ENCODE measurements at places on chromosomes 3 and 15. TPM values are rescaled to one million over a fixed set of nuclear protein-coding genes. Genes with fewer than 3 reads are reported as not detected.

Gene HESX1
- 0.48 TPM for total RNA-seq

Gene ATP8B4
- 28.3 TPM for total RNA-seq

DNA sequence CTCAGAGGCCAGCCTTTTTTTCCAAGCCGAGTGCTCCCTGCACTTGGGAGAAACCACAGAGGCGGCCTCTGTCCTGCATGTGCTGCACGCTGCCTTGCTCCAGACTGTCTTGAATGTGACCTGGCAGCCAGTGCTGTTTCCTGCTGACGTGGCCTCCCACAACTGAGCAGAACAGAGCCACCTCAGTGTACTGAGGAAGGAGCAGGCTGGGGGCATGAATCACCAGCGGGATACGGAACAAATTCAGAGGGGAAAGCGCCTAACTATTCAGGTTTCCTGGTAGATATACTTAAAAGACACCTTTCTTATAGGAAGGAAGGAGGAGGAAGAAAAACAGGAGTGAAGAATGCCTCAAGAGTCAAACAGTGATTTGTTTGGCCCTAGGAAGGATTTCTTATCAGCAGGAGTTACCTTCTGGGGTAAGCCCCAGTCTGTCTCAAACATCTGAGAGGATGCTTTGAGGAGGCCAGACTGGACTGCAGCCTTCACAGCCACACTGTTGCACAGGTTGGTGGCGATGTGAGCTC is 114.0 kb downstream of the FNDC3B start:
- H3K4me3 ChIP-seq, result peak overlapping the region; percentile 6
- H3K27me3 ChIP-seq, result no peaks in the 10 kb centered on the region
- peaks cover 13% of the 10 kb centered on the region for H3K4me1 ChIP-seq
- peak overlapping the region; percentile 91 for H3K27ac ChIP-seq
- H3K36me3 ChIP-seq, result no peaks in the 10 kb centered on the region

GRCh38 chr3:130897316-130897715 is 3.4 kb downstream of the ATP2C1 start:
- peaks cover 9% of the 10 kb centered on the region for H3K4me1 ChIP-seq
- no peak overlapping the region for H3K4me3 ChIP-seq
- no peak for DNase-seq

GRCh38 chr15:72939514-72940228 is 112.6 kb upstream of the NEO1 start:
- H3K27me3 ChIP-seq, result no peaks in the 10 kb centered on the region
- DNase-seq, result no peak
- H3K4me3 ChIP-seq, result no peak overlapping the region
- no peaks in the 10 kb centered on the region for H3K4me1 ChIP-seq

Gene SLC28A2
- total RNA-seq, result not detected

Gene PLCH1
- not detected for total RNA-seq

DNA sequence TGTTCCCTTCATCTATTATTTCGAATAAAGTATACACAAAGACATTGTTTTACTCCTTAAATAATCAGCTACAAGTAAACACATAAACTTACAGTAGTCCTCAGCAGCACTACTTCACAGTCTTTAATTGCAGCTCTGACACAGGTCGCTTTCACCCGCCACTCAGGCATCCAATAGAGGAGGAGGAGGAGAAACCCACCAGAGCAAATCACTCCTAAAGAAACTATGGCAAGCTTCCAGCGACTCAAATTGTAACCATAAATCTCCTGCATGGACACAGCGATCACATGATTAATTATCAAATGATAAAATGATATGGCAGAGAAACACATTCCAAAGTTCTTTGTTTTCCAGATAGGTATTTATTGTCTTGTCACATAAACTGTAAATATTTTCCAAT is 26.2 kb downstream of the ATP13A3 start:
- H3K27ac ChIP-seq, result no peak overlapping the region
- no peaks in the 10 kb centered on the region for H3K27me3 ChIP-seq
- H3K4me1 ChIP-seq, result no peaks in the 10 kb centered on the region
- H3K4me3 ChIP-seq, result no peak overlapping the region

Gene ACTRT3
- total RNA-seq, result 4.6 TPM

DNA sequence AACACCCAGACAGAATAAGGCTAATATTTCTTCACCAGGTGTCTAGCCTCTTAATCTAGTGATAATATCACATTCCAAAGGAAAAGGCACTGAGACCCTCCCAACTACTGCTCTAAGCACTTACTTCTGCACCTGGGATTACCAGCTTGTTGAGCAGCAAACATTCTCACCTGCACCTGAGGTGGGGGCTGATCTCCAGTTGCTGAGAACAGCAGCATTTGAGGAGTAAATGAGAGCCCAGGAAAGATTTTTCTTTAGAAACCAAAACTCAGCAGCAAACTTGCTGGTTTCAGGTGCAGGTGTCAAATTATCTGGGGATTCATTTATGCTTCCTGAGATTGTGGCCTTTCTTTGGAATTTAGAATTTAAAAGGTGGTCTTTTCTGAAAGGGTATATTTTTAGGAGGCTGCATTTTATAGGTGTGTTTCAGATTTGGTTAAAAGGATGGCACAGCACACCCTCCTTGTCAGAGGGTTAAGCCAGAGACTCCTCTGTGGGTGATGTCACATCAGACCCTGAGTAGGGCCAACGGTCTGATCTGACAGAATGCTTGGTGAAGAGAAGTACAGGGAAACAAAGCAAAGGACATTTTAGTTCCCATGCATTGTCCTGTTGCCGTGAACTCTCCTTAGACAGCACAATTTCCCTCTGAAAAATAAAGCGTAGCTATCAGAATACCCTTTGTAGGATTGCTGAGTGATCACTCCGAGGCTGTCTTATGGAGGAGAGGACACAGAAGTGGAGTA is 411.0 kb upstream of the ATP11B start:
- no peaks in the 10 kb centered on the region for H3K27me3 ChIP-seq
- no peak overlapping the region for H3K4me3 ChIP-seq
- H3K4me1 ChIP-seq, result no peaks in the 10 kb centered on the region
- DNase-seq, result no peak
- H3K27ac ChIP-seq, result no peak overlapping the region

Gene NPAP1
- not detected for total RNA-seq

DNA sequence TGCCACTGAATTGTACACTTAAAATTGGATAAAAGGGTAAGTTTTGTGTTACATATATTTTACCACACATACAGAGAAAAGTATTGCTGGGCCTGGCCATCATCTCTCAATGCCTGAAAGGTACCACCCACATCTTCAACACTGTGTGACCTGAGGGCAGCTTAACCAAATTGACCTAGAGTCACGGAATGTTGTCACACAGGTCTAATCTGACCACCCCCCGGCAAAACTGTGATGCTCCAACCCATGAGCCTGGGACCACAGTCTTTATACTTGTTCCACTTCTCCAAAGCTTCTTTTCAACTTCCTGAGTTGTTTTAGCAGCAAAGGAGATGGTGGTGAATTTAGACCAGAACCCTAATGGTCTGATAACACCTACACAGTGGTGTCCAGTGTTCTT is 210.3 kb upstream of the TPM1 start:
- DNase-seq, result no peak
- H3K4me1 ChIP-seq, result peaks cover 7% of the 10 kb centered on the region
- no peaks in the 10 kb centered on the region for H3K27me3 ChIP-seq
- H3K36me3 ChIP-seq, result no peaks in the 10 kb centered on the region
- H3K4me3 ChIP-seq, result no peak overlapping the region

DNA sequence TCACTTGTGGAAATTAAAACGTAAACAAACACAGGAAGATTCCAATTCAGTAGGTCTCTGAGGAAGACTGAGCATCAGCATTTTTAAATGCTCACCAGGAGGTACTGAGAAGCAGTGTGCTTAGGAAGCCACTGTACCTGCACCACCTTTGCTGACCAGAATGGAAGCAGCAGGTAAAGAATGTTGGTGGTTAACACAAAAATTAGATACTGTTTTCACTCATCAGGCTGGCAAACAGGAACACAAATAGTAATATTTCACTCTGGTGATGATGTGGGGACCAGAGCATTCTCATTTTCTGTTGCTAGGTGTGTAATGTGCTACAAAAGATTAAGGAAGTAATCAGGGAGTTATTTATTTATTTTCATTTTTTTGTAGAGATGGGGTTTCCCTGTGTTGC is 29.9 kb upstream of the GHSR start:
- H3K36me3 ChIP-seq, result no peaks in the 10 kb centered on the region
- H3K27me3 ChIP-seq, result no peaks in the 10 kb centered on the region
- no peaks in the 10 kb centered on the region for H3K4me1 ChIP-seq
- no peak for DNase-seq
- H3K4me3 ChIP-seq, result no peak overlapping the region
- H3K27ac ChIP-seq, result no peak overlapping the region

GRCh38 chr3:197354568-197355001 is 56.2 kb upstream of the DLG1 start:
- DNase-seq, result no peak
- no peaks in the 10 kb centered on the region for H3K36me3 ChIP-seq
- H3K4me1 ChIP-seq, result no peaks in the 10 kb centered on the region

All from breast epithelium (tissue), 4 donors.